ENCODE measurements at places on chromosomes 7 and 10. TPM values are rescaled to one million over a fixed set of nuclear protein-coding genes. Genes with fewer than 3 reads are reported as not detected.

- DNase-seq: no peak
Observed at GRCh38 chr10:12703813-12704212, 297.7 kb downstream of the CCDC3 start.

- no peak for DNase-seq
Observed at GRCh38 chr10:13163859-13164258, 2.5 kb downstream of the MCM10 start.

Gene LIPN
- total RNA-seq: not detected

Gene RNLS
- 13.5 TPM for total RNA-seq

Gene NPC1L1
- 0.24 TPM for total RNA-seq

DNA sequence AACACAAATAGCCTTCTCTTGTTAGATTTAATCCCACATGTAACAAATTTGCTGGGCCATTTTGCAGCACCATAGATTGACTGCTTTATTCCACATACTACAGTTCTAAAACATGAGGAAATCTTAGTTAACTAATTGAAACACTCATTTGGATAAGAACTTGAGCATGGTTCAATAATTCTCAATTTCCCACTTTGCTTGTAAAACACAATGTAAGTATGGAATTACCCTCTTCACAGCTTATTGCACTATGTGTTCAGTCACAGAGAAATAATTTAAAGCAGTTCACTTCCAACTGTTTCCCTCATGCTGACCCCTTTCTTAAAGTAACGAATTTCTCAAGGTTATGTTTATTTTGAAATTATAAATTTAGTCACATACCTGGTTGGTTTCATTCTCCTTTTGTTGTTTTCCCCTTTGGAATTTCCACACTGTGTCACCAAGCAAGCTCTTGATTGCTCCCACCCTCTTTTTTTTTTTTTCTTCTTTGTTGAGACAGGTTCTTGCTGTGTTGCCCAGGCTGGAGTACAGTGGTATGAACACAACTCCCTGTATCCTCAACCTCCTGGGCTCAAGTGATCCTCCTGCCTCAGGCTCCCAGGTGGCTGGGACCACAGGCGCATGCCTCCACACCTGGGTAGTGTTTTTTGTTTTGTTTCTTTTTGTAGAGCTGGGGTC, 425.4 kb downstream of the EXOC4 start:
- no peak for DNase-seq

Gene BAMBI
- total RNA-seq: 15.1 TPM

- DNase-seq: no peak
Observed at GRCh38 chr7:97373736-97374135, 256.2 kb downstream of the SDHAF3 start.

GRCh38 chr7:122831436-122831835, 54.8 kb downstream of the CADPS2 start:
- DNase-seq: no peak

- DNase-seq: no peak
Observed at GRCh38 chr7:80517282-80517747, 5.5 kb upstream of the GNAT3 start.

DNA sequence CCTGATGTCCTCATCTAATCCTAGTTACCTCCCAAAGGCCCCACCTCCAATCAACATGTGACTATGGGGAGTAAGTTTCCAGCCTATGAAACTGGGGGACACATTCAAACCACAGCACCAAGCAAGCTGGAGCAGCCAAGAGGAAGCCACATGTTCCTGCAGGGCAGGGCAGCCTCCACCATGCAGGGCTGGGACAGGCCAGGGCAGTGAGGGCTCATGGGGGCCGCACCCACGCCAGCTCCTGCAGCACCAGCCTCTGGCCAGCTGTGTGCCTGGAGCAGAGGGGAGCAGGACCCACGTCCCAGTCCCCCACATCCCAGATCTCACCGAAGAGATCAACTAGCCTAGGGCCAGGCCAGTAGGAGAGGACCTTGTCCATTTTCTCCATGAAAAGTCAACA, 85.9 kb upstream of the INSIG1 start:
- no peak for DNase-seq

GRCh38 chr10:121481180-121481579, 117.1 kb downstream of the FGFR2 start:
- DNase-seq: no peak

DNA sequence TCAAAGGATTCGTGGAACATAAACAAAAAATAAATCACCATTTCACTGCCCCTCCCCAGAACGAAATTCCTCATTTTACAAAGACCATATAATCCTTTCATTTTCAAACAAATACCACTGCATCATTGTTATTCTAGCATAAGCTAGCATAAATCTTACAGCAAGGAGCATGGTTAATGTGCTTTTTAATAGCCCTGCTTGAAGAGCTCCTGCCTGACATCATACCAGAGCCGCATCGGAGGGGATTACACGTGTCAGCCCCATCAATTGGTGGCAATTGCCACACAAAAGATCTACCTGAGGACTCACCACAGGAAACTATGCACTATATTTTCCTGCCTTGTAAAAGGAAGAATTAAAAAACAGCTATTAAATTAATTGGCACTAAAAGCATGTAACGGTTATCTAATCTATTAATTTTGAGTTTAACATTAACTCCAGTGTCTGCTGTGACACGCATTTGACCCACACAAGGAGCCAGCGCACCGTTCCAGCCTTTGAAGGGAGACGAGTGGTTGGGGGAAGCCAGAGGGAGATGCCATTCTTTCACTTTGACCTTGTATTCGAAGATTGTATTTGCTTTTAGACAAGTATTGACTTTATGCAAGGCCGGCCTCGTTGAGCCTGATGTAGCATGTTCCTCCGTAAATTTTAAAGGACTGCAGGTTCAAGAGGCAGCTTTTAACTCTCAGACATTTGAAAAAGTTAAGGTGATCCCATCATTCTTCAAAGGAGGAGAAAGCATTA, 261.1 kb upstream of the RNF32 start:
- DNase-seq: no peak

Gene EPHB4
- total RNA-seq: 37.9 TPM

DNA sequence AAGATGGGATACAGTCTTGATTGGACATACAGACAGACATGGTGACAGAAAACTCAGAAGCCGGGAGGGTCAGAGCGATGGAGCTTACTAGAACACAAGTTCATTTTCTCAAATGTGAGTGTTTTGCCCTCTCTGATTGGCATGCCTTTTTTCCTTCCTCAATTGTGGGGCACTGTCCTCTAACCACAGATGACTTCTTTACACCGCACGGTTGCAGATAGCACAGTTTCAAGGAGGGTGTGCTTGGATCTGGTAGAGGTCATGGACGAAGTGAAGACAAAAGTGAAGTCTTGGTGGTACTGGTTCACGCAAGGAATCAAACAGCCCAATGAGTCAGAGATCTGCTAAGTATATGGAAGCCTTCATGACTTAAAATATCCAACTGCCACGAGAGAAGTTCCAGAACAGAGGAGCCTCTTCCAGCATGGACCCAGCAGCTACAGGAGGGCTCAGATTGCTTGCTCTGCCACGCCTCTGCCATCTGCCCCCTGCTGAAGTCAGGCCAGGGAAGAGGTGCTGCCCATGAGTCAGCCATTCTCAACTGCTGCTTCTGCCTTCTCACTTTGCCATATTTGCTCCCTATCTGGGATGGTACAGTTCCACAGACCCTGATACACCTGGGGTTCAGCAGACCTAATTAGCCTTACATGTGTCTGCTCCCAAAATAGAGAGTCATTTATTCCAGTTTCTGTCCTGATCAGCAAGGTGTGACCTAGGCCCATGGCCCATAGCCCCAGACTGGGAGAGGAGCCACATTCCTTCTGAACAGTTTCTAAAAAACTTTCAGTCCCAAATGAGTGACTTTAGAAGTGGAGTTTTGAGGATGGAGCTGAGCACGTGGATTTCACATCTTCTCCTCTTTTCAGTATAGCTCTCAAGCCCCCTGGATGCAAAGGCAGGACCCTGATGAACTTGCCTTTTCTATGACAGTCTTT, 413.8 kb downstream of the KCNMA1 start:
- DNase-seq: no peak

GRCh38 chr7:28179120-28180030, 1.2 kb downstream of the JAZF1 start:
- DNase-seq: peak; percentile 31

GRCh38 chr7:112068967-112069366, 137.2 kb downstream of the DOCK4 start:
- DNase-seq: no peak

GRCh38 chr10:60511477-60512229, 122.0 kb upstream of the ANK3 start:
- DNase-seq: no peak

- no peak for DNase-seq
Observed at GRCh38 chr7:131164025-131164925, 163.4 kb upstream of the MKLN1 start.

Gene ABCB4
- total RNA-seq: 0.38 TPM

DNA sequence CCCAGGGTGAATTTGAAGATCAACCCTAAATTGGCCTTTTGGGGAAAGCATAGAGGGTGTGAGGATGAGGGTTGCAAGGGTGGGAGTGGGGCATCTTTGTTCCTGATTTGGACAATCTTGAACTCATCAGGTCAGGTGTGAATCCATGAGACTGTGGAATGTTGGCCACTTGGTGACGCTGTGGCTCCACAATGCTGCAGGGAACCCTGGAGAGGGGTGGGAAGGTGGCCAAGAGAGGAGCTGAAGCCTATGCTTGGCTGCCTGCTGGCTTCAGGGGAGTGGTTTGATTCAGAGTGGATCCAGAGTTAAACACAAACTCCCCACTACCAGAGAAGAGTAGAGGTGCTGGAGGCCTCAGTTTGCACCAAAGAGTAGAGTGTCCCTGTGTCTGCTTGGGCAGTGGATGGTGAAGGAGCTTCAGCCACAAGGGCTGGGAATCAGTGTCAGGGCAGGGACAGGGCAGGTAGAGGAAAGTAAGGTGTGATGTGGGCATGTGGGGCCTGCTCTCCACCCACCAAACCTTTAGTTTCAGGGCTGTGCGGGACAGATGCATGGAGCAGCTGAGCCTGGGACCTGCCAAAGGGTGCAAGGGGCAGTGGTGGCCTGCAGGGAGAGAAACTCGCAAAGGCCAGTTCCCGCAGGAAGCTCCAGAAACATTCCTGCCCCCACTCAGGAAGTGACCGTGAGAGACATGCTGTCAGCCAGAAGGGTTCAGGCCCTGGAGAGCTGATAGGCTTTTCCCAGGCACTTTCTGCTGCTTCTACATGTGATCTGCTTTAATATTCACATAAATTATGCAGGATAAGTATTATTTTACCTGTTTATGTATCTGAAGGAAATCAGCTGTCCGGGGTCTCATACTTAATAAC, 81.0 kb upstream of the PRSS58 start:
- no peak for DNase-seq

Gene AHCYL2
- total RNA-seq: 10.9 TPM

Gene PDSS1
- total RNA-seq: 14.8 TPM

GRCh38 chr10:11603741-11604140, 7.7 kb downstream of the USP6NL start:
- no peak for DNase-seq

Gene ABCB1
- total RNA-seq: 5.8 TPM

Gene DUS4L
- 3.5 TPM for total RNA-seq

Gene GPR85
- 1.0 TPM for total RNA-seq

Gene DYNC1I1
- total RNA-seq: 4.5 TPM

Gene FOXI2
- total RNA-seq: not detected

Gene PPP1R17
- total RNA-seq: not detected

DNA sequence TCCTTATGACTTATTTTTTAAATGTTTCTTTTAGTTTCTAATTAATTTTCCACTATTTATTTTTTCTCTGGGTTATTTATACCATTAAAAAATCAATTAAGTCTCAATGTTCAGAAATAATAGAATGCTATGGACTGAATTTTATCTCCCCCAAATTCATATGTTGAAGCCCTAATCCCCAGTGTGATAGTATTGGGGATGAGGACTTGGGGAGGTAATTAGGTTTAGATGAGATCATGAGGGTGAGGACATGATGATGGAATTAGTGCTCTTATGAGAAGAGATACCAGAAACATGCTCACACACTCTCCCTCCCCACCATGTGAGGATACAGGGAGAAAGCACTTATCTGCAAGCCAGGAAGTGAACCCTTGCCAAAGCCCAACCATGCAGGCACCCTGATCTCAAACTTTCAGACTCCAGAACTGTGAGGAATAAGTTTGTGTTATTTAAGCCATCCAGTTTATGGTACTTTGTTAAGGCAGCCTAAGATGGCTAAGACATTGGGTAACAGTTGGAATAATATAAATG, 202.6 kb downstream of the MDFIC start:
- no peak for DNase-seq

DNA sequence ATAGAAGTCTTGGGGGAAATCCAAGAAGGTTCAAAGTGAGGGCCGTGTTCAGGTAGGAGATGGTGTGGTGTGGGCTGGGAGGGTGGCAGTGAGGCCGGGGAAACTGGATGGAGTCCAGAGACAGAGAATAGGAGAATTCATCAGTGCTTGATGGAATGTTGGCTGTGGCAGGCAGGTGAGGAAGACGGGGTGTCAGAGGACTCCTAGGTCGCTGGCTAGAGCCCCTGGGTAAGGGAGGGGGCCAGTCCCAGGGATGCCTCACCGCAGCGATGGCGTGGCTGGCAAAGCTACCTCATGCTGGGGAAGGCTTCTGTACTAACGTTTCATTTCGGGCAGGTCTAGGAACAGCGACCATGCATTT, 373.0 kb downstream of the RPS24 start:
- DNase-seq: no peak

DNA sequence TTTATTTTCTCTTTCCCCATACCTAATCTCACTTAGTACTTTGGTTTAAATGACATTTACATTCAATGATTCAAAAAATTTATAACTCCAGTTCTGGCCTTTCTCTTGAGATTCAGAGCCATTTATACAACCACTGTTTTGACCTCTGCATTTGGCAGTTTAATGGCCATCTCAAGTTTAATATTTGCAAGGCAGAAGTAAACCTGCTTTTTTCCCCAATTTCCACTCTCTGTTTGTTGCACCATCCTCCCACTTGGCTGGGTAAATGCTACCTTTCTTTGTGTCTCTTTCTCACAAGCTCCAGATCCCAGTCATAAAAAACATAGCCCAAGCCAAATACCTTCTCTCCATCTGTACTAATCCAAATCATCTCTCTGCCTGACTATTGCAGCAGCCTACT, 315.2 kb upstream of the MTPN start:
- DNase-seq: no peak

DNA sequence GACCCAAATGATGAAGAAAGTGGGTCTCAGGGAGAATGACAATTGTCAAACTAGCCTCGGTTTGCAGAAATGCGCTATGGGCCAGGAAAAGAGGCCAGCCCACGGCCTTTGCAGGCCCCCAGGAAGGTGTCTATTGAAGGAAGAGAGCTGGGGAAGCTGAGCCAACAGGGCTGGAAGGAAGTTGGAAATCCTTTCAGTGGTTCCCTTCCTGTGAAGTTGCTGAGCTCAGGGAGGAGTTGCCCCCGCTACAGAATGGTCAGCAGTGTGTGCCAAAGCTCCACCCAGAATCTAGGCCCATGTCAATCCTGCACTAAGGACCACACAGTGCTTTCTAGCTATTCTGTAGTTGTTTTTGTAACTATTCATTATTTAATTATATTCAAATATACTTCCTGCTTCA, 91.6 kb upstream of the ANLN start:
- DNase-seq: no peak

- DNase-seq: no peak
Observed at GRCh38 chr7:54485044-54485443, 57.1 kb upstream of the VSTM2A start.

GRCh38 chr7:111138193-111138569, 47.3 kb downstream of the LRRN3 start:
- no peak for DNase-seq

GRCh38 chr7:114630201-114630990, 215.8 kb downstream of the FOXP2 start:
- DNase-seq: no peak
